ENCODE measurements at places on chromosomes 2 and 18.

GRCh38 chr2:5035057-5035488 is 657.1 kb upstream of the SOX11 start:
- peak; percentile 62 for DNase-seq

- no peak for DNase-seq
These were observed 165.4 kb upstream of the SPOPL start for GRCh38 chr2:138336146-138336545.

DNA sequence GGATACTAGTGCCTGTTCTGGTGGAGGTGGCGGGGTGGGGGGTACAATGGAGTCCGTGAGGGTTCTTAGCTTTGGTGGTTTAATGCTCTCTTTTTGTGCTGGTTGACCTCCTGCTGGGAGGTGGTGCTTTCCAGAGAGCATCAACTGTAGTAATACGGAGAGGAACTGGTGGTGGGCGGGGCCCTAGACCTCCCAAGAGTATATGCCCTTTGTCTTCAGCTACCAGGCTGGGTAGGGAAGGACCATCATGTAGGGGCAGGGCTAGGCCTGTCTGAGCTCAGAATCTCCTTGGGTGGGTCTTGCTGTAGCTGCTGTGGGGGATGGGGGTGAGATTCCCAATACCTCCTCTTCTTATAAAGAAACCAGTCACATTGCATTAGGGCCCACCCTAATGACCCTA is 27.1 kb downstream of the CAMKMT start:
- no peak for DNase-seq

DNA sequence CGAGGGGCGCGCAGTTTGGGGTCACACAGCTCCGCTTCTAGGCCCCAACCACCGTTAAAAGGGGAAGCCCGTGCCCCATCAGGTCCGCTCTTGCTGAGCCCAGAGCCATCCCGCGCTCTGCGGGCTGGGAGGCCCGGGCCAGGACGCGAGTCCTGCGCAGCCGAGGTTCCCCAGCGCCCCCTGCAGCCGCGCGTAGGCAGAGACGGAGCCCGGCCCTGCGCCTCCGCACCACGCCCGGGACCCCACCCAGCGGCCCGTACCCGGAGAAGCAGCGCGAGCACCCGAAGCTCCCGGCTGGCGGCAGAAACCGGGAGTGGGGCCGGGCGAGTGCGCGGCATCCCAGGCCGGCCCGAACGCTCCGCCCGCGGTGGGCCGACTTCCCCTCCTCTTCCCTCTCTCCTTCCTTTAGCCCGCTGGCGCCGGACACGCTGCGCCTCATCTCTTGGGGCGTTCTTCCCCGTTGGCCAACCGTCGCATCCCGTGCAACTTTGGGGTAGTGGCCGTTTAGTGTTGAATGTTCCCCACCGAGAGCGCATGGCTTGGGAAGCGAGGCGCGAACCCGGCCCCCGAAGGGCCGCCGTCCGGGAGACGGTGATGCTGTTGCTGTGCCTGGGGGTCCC is at the start of gene ITGA4:
Gene ITGA4, plus strand, starts transcription at position 266 of the 620 bp plus-strand sequence. Its CDS starts 269 bp downstream, at position 535.
- peak; percentile 32 for DNase-seq

DNA sequence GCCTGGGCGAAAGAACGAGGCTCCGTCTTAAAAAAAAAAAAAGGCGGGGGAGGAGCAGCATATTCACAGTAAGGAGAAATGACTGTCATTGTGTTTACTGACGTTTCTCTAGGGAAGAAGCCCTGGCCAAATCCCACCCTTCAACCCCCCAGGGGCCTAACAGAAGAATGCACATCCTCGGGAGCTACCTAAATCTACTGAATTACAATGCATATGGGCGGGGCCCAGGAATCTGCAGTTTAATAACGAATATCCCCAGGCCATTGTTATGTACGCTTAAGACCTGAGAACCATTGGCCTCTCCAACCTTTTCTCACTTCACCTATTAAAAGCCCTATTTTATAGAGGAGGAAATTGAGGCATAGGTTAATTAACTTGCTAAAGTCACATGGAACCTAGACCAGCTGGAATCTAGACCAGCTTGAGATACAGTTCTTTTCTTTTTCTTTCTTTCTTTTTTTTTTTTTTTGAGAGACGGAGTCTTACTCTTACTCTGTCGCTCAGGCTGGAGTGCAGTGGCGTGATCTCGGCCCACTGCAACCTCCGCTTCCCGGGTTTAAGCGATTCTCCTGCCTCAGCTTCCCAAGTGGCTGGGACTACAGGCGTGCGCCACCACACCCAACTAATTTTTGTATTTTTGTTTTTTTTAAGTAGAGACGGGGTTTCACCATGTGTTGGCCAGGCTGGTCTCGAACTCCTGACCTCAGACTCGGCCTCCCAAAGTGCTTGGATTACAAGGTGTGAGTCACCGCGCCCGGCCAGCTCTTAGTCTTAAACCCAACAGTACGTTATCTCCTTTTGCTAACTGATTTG is 708 bp upstream of the RIF1 start:
- DNase-seq, result no peak

- no peak for DNase-seq
These were observed 26.9 kb downstream of the FASTKD1 start for GRCh38 chr2:169546756-169547155.

- no peak for DNase-seq
These were observed 246.8 kb upstream of the TNP1 start for GRCh38 chr2:217106650-217107014.

DNA sequence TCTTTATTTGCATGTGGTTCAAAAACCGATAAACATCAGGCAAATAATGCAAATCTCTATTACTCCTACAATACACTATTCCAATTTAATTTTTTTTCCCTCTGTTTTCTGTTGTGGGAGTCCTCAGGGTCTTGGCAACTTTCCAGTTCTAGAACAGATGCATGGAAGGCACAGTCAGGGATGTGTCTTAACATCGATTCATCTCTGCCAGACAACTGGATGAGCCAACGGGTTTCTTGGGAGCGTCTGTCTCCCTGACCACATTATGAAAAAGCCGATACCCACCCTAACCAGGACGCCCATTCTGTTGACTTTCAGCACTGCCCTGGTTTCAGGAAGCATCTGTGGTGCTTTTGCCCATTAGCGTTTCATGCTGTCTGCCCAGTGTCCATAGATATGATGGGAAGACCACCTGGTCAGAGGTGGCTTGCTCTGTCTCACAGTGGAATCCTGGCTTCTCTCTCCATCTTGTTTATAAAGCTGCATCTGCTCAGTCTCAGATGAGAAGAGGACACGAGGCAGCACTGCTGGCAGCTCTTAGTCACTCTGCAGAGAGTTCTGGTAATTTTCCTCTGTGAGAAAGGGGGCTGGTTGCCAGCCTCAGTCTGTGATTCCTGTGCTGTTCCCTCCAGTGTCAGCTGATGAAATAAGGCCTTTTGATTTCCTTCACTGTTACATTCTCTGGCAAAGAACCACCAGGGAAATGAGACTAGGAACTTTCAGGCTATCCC is 57.9 kb upstream of the KCNE4 start:
- no peak for DNase-seq

GRCh38 chr18:10939822-10940221 is 209.5 kb downstream of the PIEZO2 start:
- DNase-seq, result no peak

Measured in NCI-H748 treated with DMSO at 0.1 percent for 48 hours (cell line).